ENCODE measurements at places on chromosomes 16 and 17.

DNA sequence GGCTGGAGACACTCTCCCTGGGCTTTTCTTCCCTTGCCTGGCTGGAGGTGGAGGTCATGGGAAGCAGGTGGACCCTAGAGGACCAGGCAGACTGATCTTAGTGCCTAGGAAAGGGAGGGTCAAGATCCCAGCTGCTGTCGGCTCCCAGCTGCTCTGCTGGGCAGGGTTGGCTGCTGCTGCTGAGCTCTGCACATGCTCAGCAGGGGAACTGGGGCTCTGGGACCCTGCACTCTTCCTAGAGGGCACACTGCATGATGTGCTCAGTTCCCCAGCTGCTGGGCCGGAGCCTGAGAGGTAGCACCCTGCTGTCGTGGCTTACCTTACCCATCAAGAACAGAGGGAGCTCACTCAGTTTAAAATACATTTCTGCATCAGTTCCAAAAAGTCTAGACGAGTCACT is 34.3 kb downstream of the VAC14 start:
- DNase-seq = no peak

- DNase-seq = no peak
Measured at GRCh38 chr16:84407588-84408313, 39.4 kb downstream of the ATP2C2 start.

DNA sequence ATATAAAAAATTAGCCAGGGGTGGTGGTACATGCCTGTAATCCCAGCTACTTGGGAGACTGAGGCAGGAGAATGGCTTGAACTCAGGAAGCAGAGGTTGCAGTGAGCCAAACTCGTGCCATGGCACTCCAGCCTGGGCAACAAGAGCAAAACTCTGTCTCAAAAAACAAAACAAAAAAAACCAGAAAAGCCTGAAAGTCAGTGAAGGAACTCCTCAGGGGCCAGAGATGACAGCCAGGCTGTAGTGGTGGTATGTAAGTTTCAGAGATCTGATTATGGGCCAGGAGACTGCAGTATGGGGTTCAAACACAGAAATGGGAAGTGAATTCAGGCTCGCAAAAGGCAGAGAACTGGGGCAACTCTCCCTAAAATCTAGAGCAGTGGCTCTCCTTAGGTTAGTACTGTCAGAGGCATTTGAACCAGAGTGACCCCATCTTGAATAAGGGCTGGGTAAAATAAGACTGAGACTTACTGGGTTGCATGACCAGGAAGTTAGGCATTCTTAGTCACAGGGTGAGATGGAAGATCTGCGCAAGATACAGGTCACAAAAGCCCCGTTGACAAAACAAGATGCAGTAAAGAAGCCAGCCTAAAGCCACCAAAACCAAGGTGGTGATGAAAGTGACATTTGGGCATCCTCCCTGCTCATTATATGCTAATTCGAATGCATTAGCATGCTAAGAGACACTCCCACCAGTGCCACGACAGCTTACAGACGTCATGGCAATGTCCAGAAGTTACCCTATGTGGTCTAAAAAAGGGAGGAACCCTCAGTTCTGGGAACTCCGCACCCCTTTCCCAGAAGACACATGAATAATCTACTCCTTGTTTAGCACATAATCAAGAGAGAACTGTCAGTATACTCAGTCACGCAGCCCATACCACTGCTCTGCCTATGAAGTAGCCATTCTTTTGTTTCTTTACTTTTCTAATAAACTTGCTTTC is 120.2 kb upstream of the XYLT1 start:
- no peak for DNase-seq

DNA sequence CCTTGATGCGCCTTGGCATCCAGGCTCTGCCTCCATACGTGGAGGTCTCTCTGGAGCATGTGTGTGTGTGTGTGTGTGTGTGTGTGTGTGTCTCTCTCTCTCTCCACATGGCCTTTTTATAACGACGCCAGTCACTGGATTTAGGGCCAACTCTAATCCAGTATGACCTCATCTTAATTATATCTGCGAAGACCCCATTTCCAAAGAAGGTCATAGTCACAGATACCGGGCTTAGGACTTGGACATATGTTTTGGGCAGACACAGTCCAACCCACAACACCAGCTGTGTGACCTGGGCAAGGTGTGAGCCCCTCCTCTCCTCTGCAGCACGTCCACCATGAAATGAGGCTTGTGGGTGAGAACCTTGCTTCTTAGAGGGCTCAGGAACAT is 138.4 kb upstream of the PLCG2 start:
- no peak for DNase-seq

DNA sequence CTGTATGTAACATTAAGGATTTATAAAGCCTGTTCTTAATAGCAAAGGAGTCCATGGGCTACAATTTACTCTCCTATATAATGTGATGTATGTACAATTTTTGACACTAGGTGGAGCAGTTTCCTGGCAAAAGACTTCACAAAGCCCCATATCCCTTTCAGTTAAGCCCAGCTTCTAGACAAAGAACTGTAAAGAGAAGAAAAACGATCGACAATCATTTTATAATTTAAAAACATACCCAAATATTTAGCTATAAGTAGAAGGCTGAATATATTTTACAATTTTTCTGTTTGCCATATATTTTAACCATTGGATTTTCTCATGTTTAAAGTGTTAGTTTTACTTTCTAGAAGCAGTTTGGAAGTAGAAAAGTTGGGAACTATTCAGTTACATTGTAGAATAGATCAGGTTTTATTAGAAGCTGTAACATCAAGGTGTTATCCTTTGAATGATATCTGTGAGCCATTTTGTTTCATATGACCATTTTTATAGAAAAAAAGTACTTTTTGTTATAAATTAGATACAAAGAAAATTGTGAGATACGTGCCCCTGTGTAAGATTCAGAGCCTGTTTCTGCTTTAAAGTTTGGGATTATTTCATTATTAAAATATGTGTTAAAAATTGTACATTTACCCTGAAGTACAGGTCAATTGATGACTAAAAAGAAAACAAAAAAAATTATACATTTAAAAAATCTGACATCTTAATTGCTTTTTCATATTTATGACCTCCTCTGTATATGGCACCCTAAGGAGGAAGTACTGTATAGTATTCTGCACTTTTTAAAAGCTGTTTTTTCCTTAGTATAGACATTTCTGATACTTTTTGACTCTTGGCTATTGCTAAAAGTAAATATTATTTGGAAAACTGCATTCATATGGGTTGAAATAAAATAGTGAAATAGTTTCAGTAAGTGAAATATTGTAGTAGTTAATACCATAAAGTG is 46.3 kb downstream of the VMP1 start:
- DNase-seq = no peak
